ENCODE measurements at places on chromosomes 2 and 18. TPM values are rescaled to one million over a fixed set of nuclear protein-coding genes. Genes with fewer than 3 reads are reported as not detected.

- no peak for DNase-seq
These were observed 96.3 kb downstream of the SOX11 start for GRCh38 chr2:5788447-5788846.

TMEM185B gene
- total RNA-seq: 19.4 TPM

DNA sequence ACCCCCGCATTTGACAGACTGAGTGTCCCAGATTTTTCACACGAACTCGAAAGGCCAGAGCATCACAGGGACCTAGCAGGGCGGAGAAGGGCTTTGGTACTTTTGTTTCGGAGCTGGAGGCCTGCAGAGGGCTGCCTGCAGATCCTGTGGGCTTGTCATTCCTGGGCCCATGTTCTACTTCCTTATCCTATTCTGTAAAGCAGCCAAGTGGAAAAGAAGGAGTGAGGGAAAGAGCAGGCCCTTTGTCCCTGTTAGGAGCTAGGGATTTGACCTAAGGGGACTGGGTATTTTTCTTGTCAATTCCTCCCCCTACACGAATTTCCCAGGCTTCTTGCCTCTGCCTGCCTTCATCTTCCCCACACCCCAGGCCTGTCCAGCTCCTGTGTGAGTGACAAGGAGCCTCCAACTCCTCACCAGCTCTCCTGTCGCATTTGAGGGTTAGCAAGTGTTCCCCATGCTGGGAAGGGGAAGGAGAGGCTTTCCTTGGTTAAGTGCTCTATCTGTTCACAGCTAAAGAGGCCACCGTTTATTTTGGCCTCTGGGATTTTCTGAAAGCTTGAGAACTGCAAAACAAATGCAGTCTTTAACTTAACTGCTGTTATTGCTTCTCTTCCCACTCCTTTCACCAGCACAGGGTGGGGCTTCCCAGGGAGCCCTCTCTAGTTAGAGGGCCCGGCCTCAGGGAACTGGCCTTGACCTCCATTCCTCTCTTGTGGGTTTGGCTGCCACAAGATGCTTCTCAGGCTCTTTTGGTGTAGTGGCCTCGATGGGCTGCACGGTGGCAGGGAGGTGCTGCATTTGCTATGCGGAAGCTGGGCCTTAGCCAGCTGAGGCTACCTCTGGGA lies 61.2 kb downstream of the SGPP2 start:
- no peak for DNase-seq

HOXD4 gene
- not detected for total RNA-seq

SGPP2 gene
- 20.3 TPM for total RNA-seq

- no peak for DNase-seq
These were observed 2062.3 kb upstream of the CELF4 start for GRCh38 chr18:39627936-39628335.

- no peak for DNase-seq
These were observed 511.9 kb upstream of the TNP1 start for GRCh38 chr2:217371781-217372213.

OR6B2 gene
- total RNA-seq: not detected

GRCh38 chr18:48735080-48735676 lies 196.3 kb downstream of the CTIF start:
- DNase-seq: no peak

DNA sequence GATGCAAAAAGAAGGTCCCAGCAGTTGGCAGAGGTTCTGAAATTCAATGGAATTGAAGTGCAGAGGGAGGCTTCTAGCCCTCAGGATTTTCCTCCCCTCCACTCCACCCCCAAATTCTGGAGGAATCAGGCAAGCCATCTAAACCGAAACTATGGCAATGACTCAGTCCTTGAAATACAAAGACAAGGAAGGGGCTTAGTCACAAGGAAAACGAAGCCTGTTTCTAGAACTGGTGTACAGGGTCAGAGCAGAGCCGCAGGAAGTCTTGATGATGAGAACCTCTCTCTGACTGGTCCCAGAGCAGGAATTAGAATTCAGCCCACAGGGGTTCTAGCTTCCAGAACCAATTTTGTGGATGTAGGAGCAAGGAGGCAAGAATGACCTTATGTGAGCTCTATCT lies 111.7 kb upstream of the SCN1A start:
- DNase-seq: no peak

DNA sequence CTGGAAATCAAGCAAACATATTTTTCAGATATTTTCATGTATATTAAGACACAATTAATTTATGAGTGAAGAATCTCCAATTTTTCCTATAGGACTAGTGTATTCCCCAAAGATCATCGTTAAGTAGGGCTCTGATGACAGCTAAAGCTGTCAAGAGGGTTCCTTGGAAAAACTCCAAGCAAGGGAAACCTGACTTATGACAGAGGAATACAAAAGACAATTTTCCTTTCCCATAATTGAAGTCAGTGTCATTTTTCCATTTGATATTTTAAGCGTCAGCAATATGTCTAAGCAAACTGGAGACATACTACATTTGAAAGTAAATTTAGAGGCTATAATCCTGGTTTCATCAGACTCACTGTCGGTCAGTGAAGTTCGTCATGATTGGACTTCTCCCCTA lies 36.1 kb downstream of the RIT2 start:
- no peak for DNase-seq

DNA sequence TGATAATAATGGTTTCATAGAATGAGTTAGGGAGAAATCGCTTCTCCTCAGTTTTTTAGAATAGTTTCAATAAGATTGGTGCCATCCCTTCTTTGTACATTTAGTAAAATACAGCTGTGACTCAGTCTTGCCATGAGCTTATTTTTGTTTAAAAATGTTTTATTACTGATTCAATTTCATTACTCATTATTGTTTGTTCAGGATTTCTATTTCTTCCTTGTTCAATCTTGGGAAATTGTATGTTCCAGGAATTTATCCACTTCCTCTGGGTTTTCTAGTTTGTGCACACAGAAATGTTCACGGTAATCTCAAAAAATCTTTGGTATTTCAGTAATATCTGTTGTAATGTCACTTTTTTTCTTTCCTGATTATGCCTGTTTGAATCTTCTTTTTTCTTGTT lies 371.5 kb upstream of the SETBP1 start:
- no peak for DNase-seq

NOSTRIN gene
- not detected for total RNA-seq

DNA sequence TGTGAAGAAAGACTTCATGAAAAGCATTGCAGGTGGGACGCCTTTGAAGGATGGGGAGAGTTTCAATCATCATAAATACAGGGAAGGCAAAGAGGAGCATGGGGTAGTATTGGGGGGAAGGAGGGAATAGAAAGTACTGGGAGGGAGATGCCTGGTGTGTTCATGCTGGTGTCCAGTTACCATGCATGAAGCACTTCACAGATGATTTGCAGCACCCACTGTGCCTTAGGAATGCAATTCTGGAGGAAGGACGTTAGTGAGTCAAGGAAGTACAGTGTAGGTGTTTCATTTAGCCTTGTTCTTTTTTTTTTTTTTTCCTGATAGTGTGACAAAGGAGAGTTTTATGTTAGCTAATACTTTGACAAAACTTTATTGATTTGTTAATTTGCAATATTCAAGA lies 36.8 kb downstream of the ADAM23 start:
- no peak for DNase-seq

DNA sequence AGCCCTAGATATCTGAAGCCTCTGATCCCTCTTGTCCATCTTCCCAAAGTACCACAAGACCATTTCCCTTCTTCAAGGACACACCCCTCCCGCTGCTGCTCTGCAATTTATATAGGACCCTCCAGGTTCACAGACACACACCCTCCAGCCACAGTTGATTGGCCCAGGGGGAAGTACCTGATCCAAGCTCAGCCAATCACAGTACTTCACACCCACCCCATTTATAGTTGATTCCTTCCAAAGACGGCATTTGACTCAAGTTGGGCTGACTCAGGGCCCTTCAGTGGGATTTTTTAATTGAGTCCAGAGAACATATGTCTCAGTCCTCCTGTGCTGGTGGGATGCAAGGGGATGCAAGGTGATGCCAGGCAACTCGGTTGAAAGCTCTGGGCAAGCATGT lies 59.2 kb downstream of the GYPC start:
- DNase-seq: no peak

DNA sequence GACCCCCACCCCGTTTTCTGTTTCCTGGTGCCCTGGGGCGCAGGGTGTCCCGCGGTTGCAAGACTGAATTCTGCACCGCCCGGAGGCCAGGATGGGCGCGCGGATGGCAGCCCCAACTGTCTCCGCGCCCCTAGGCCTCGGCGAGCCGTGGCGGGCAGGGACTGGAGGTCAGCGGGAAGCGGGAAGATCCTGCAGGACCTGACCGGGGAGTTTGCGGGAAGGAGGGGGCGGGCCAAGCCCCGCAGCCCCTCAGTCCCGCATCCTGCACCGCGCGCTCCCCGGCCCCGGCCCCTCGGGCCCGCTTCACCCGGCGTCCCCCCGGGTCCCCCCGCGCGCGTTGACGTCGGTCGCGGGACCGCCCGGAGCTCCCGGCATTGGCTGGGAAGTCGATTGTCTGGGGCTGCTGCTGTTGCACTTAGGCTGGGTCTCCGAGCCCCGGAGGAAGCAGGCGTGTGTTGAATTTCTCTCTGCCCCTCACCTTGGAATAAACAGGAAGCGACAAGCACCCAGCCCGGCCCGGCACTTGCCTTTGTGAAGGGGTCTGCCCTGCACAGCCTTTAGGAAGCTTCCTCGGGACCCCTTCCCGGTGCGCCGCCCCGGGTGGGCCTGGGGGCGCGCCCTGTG lies at the start of gene LDLRAD4:
TSS of gene LDLRAD4 (plus strand) at position 393 of the 624 bp plus-strand sequence.
- peak; percentile 52 for DNase-seq

RESP18 gene
- not detected for total RNA-seq

DNA sequence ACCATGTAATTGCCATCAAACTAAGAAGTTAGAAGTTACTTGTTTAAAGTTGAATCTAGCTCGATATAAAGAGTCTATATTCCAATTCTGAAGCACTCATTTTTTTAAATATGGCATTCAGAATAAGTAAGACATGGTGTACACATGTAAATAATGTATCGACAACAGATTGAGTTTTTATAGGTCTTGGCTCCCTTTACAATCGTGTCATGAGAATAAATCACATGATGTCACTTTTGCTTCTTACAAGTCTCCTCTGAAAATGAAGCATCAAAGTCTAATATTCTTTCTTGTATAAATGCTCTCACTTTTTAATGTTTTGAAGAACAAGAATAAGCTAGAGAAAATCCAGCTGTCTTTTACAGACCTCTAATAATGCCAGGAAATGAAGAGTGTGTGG lies 33.1 kb downstream of the LRP1B start:
- no peak for DNase-seq

GRCh38 chr18:12658426-12659138 lies 675 bp upstream of the SPIRE1 start:
- DNase-seq: peak; percentile 30

EMILIN1 gene
- 0.51 TPM for total RNA-seq

DNA sequence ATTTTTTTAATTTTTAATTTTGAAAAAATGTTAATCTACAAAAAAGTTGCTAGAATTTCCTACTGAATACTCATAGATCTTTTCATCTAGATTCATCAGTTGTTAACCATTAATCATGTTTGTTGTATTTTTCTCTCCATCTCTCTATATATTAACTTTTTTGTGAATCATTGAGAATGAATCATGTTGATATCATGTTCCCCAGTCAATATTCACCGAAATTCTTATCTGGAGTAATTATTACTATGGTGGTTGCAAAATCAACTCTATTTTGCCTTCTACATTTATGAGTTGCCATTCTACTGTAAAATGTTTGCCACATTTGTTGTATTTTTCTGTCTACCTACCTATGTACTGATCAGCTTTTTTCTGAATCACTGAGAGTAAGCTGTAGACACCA lies 154.0 kb downstream of the SPP2 start:
- DNase-seq: no peak

GRCh38 chr18:7168408-7168807 lies 50.8 kb upstream of the LAMA1 start:
- no peak for DNase-seq

DNA sequence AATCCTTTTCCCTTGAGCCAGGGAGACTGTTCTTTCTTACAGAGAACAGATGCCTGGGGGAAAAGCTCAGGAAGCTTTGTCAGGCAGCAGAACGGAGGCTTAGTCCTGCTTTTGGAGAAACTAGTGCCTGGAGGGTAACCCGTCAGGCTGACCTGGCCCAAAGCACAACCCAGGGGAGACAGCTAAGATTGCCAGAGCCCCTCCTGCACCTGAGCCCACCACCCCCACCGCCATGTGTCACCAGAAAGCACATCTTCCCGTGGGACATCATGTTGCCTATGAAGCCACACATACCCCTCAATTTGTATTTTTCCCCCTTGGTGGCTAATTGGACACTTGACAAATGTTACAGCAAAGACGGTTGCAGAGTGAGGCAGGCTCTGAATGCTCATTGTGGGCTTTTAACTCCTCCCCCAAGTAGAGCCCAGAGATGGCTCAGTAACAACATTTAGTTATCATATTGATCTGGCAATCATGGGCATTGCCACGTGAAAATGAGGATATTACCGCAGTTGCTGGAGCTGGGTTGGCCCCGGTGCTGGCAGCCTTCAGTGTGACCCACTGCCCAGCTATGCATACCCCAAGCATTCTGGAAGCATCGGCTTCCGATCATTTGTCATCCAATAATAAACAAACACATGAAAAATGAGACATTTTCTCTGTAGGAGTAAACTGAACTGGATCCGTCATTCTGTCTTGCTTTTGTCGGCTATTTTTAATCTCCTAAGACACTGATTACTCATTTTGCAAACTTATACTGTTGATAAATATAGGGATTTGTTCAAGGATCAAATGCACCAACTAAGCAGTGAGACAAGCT lies 229.5 kb downstream of the ATAD2B start:
- DNase-seq: no peak

DNA sequence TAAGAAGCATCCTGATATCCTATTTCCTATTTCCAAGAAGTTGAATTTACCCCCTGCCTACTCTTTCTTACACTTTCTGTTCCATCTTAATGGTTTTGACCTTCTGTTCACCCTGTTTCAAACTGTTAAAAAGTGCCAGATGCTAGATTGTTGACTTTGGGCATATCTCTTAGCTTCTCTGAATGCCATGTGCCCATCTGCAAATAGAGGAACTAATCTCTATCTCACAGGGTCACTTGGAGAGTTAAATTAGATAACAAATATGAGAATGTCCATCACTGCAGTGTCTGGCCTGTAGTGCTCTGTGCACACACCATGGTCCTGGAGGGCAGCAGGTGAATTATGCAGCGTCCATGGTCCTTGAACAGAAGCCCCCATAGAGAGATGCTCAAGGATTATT lies 83.8 kb downstream of the LRATD1 start:
- no peak for DNase-seq

GRCh38 chr2:127604986-127605385 lies 41.0 kb upstream of the GPR17 start:
- no peak for DNase-seq

METTL21A gene
- 21.2 TPM for total RNA-seq

DNA sequence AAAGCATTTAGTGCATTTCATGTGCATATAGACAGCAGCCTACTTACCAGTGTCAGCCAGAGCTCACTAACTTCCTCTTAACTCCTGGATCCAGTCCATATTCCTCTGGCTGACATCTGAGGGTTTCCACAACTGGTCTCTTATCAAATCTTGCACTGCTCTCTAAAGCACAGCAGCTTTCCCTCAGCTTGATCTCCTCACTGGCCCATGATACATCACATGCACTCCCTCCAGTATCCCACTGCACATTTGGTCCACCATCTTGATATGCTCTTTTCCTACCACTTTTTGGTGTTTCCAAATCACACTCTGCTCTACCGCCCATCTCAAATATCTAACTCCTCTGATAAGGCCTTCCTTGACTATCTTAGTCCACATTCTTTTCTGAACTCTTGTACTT lies 105.0 kb upstream of the ZFP36L2 start:
- DNase-seq: no peak

Data from activated CD4-positive, alpha-beta memory T cell treated with anti-CD3 and anti-CD28 coated beads for 36 hours (primary cell).